GM23248 (cell line): ENCODE measurements at places on chromosomes 5 and 9. TPM values are rescaled to one million over a fixed set of nuclear protein-coding genes. Genes with fewer than 3 reads are reported as not detected.

Gene PCDHB5
- polyA plus RNA-seq = 0.05 TPM in 1 of 2 replicates, not detected in the other

Gene SLC28A3
- 0.11 and 0.15 TPM in 2 replicates for polyA plus RNA-seq

Gene DBH
- not detected in 2 replicates for polyA plus RNA-seq

Gene TCOF1
- polyA plus RNA-seq = 15.1 and 16.3 TPM in 2 replicates

Gene FBP1
- not detected in 2 replicates for polyA plus RNA-seq

Gene ADGRD2
- polyA plus RNA-seq = not detected in 2 replicates

Gene RNF183
- not detected in 2 replicates for polyA plus RNA-seq

Gene NUDT2
- polyA plus RNA-seq = 14.3 and 17.6 TPM in 2 replicates

Gene SIT1
- polyA plus RNA-seq = 0.58 TPM in 1 of 2 replicates, not detected in the other

Gene IFNA13
- not detected in 2 replicates for polyA plus RNA-seq

Gene SLC22A4
- 24.0 and 26.1 TPM in 2 replicates for polyA plus RNA-seq

Gene DNAI1
- not detected in 2 replicates for polyA plus RNA-seq

Gene C7
- not detected in 2 replicates for polyA plus RNA-seq

Gene JAKMIP2
- 0.11 and 0.23 TPM in 2 replicates for polyA plus RNA-seq

Gene OR1L4
- polyA plus RNA-seq = not detected in 2 replicates

DNA sequence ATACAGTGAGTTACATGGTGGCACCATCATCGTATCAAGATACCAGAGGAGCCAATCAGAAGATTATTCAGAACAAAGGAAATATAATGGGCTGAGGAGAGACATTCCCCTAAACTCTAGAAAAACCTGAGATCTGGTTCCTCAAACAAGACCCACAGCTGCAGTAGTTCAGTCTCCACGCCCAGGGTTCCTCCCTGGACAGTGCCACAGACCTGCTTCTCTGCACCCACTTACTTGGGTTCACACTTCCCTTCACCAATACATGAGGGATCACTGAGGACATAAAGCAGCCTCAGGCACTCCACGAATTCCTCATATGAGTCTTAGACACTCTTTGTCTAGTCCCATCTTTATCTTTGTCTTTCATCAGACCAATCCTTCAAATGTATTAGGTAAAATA is 101.7 kb downstream of the APTX start:
- DNase-seq = no peak

- DNase-seq = no peak
These were observed 373 bp upstream of the PHYKPL start for GRCh38 chr5:178232920-178233429.

DNA sequence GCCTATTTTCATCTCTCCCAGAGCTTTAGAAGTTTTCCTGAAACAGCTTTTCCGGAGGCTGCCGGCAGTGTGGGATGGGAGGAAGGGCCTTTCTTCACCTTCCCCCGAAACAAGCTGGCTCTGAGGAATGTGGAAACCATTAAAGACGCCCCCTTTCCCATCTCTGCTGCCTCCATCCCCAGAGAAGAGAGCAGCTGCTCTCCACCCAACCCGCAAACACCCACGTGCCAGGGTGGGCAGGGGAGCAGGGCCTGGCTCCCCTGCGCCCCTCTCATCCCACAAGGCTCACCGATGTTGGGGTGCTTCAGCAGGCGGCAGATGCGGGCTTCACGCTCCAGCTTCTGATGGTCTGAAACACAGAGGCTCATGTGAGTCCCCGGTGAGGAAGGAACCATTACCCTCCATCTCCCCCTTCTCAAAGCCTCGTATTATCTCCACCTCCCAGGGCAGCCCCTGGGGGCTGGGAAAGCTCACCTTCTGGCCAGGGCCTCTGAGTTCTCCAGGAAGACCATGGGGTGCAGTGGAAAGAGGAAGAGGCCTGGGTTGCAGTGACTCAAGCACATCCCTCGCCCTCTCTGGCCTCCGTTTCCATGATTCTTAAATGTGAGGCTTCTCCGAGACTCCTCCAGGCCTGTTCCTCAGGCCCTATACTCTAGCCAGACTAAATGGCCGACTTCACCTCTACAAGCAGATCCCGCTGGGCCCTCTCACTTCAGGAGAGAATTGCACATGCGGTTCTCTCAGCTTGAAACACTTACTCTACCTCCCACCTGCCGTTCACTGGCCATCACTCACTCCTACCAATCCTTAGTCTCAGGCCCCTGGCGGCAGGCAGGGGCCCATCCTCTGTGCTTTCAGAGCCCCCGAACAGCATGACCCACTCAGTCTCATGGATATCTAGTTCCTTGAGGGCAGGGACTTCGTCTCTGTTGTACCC is 24.6 kb downstream of the CAMK2A start:
- no peak for DNase-seq

GRCh38 chr9:101707721-101708120 is 30.7 kb downstream of the GRIN3A start:
- DNase-seq = no peak

GRCh38 chr9:91303741-91304415 is 57.8 kb downstream of the AUH start:
- peak; percentile 9 for DNase-seq

DNA sequence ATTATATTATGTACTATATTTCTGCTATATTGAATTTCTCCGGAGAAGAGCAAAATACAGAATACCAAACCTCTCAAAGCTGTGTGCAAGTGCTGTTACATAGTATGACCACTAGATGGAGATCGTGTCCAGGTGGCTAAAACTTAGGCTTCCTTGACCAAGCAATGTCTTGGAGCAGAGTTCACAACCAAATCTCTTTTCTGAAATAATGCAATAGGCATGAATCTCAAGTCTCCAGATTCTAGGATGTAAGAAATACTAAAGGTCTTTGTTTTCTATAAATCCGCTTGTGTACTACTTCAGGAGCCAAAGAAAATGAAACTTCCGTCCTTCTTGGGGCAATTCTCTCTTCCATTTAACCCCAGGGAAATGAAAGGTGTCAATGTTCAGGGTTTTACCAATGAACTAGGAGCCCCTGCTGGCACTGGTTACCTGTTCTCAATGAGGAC is 181.5 kb upstream of the RAI14 start:
- peak; percentile 67 for DNase-seq

DNA sequence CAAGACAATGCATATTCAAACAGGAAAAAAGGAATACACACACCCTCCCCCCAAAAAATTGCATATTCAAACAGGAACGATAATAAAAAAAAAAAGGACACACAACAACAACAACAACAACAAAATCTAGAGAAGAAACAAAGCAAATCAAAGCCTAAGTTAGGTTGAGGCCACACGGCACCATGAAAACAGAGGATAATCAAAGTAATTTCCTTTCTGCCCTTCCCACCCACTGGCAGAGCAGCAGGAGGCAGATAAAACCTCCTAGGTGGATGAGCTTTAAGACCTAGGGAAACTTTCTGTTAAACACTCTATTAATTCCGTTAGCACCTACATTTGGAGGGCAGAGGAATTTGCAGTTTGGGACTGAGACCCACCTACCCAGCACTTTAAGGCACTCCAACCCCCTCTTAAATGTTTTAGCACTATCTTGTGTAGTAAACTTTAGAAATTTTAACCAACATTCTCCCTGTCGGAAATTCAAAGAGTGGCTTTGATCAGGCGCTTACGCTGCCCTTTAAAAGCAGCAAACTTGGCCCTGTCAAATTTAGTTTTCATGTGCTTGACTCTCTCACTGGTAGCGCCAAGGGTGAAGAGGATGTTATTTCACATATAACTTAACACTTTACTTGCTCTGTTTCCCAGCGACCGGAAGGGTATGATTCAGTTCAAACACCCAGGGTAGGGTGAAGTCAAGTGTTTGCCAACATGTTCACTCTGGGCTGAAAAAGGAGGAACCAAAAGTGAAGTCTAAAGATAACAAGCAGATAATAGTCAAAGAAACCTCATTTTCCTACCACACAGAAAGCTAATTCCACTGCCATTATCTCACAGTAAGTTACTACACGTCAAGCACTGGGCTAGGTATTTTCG is 9.2 kb downstream of the ENC1 start:
- peak; percentile 35 for DNase-seq

GRCh38 chr5:174706997-174707572 is 17.3 kb upstream of the MSX2 start:
- DNase-seq = no peak

GRCh38 chr9:78598120-78598519 is 301.2 kb downstream of the PSAT1 start:
- no peak for DNase-seq

GRCh38 chr9:26234865-26235264 is 556.6 kb upstream of the TUSC1 start:
- peak; percentile 34 for DNase-seq

DNA sequence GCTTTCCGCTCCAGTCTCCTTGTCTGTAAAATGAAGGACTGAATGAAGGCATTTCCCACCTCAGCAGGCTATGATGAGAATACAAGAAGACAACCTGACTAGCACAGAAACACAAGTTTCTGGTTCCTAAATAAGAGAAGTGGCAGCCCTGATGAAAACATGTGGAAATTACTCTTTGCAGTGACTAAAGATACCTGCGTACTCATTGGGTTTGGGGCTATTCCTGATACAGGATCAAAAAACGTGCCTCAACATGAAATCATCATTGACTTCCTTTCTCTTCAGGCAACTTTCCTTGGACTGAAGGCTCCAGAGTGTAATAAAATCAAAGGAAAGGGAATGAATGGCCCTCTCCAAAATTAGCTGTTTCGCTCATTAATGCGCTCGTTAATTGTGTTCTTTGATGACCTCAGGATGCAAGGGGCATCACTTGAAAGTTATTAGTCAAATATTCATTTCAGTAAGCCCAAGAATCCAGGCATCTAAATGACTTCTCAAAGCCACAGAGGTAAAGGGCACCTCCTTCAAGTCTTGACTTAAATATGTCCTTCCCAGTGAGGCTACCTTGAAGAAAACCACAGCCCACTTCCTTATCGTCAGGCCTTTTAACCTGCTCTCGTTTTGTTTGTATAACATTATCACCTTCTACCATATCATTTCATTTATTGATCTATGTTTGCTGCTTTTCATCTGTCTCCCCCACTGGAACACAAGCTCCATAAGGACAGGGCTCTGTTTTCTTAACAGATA is 68.9 kb downstream of the RASEF start:
- no peak for DNase-seq

DNA sequence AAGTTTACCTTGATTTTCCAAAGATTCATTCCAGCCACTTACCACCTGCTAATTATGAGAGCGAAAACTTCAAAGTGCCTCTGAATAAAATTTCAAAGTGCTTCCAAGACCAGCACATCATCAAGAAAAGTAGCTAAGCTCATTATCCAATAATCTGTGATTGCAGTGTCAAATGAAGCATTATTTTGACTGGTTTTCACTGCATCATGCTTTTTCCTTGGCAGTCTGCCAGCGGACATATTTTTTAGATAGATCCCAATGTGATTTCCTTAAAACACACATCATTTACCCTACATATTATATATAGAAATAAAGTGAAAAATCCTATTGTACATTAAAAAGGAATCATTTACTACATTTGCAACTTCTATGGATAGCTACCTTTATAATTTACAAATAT is 508.6 kb upstream of the FAM174A start:
- no peak for DNase-seq

- peak; percentile 97 for DNase-seq
These were observed at the start of gene HSPB3 for GRCh38 chr5:54455413-54456157. HSPB3 (plus strand) TSS chr5:54455699; CDS start chr5:54455790, 91 bp downstream.

DNA sequence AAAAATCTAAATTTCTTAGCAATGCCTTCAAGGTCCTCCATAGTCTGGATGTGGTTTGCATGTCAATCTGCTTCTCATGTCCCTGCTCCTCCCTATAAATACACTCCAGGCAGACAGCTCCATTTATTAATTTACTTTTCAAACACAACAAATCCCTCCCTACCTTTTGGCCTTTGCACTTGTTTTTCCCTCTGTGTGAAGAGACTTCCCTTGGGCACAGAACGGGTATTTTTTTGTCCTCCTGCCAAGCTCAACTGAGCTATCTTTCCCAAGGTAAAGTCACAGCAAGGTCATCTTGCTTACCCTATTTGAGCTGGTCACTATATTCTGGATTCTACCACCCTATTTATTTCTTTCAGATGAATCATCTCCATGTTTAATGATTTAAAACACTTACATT is 159.6 kb upstream of the ANKH start:
- no peak for DNase-seq

GRCh38 chr5:157431544-157432200 is 28.3 kb upstream of the NIPAL4 start:
- DNase-seq = peak; percentile 80

DNA sequence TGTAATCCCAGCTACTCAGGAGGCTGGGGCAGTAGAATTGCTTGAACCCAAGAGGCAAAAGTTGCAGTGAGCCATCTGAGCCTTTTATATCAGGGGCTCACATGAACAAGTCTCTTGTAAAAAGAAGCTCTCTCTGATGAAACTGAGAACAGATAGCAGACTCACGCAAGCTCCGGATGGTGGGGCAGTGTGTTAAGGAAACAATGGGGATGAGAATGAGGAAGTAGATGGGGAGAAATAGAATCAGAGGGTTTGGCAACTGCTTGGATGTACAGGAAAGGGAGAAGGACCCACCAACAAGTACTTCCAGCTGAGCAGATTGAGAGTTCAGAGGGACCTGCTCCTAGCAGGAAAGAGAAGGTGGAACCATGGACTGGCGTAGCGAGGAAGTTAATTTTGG is 18.6 kb downstream of the TMEM252 start:
- no peak for DNase-seq

GRCh38 chr5:64790210-64790609 is 21.5 kb downstream of the CWC27 start:
- peak; percentile 19 for DNase-seq

- DNase-seq = no peak
These were observed 290.4 kb upstream of the TUT7 start for GRCh38 chr9:86644675-86645034.

- peak; percentile 85 for DNase-seq
These were observed 9.9 kb upstream of the PCDHB2 start for GRCh38 chr5:141084487-141084989.

- no peak for DNase-seq
These were observed 55.3 kb upstream of the ANGPTL2 start for GRCh38 chr9:127177665-127178265.

DNA sequence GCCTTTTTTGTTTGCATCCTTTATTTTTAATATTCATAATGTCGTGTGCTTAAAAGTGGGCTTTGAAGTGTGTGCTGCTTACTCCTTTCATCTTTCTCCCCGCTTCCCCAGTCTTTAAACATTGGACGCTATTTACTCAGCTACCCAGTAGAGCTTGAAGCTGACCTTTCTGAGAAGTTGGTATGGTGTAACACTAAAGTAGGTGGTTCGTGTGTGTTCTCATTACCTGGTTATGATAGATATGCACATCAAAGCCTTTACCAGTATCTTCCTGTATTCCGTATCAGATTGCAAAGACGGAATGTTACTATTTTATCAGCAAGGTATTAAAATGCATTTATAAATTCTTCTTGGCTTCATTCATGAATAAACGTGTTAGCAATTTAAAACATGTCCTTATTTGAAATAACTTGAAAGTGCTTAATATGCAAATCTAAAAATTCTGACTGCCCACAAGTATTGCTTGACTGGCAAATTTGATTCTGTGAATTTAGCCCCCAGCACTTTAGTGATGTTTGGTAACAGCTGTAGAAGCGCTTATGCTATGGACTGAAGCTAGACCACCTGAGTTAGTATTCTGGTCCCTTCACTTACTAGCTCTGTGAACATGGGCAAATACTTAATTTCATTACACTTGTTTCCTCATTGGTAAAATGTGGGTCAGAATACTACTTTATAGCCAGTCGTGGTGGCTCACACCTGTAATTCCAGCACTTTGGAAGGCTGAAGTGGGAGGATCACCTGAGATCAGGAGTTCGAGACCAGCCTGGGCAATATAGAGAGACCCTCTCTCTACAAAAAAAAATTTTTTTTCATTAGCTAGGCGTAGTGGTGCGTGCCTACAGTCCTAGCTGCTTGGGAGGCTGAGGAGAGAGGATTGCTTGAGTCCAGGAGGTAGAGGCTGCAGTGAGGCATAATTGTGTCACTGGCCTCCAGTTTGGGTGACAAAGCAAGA is 1.7 kb downstream of the RRAGA start:
- DNase-seq = no peak
